Ecto neural progenitor cell (in vitro differentiated cells): ENCODE measurements at places on chromosomes 2 and 18.

- no peak for DNase-seq
Observed at GRCh38 chr18:371609-371982, 103.7 kb upstream of the THOC1 start.

DNA sequence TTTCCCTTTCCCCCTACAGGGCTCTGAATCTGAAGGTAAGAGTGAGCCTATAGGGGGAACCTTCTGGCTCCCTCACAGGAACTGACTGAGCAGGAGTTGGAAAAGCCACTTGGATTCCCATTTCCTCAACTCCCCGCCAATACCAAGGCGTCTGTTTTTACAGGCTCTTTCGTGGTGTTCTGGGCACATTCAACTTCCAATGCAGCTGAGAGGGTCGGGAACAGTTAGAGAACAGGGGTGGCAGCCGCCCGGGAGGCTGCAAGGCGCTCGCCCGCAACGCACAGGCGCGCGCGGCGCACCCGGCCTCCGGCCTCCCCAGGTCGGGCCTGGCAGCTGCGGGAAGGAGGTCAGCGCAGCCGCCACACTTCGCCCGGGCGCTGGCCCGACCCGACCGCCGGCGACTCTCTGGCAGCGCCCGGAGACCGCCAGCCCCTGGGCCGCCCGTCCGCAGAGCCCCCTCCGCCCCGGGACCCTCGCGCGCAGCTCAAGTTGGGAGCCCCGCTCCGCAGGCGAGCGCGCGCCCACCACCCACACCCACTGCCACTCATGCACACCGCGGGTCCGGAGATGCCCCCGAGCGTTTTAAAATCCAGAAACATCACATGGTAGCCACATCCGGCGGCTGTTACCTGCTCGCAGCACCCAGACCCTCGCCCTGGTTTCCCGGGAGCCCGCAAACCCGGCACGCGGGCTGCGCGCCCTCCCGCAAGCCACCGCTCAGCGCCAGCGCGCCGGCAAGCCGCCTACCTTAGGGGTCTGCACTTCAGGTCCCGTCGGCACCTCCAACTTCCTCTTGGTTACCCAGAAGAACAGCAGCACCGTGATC lies 816 bp downstream of the GALNT14 start:
- DNase-seq: no peak

DNA sequence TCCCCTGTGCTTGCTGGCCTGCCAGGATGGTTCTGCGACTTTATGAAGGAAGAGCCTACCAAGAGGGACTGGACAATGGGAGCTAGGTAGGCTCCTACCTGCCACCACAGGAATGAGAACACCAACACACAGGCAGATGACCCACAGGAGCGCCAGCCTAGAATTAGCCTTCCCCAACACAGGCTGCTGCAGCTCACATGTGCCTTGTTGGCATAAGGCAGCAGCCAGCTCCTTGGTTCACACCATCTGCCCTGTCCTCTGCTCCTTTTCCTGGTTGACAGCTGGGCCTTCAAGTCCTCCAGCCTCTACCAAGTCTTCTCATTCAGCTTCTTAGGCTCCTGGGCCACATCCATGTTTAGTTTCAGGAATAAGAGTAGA lies 705.4 kb upstream of the RAB6C start:
- no peak for DNase-seq

GRCh38 chr2:224319750-224320149 lies 82.2 kb downstream of the FAM124B start:
- DNase-seq: no peak

- DNase-seq: no peak
Observed at GRCh38 chr2:144379851-144380311, 140.0 kb downstream of the ZEB2 start.

GRCh38 chr18:28189400-28190239 lies 12.7 kb upstream of the CDH2 start:
- no peak for DNase-seq

DNA sequence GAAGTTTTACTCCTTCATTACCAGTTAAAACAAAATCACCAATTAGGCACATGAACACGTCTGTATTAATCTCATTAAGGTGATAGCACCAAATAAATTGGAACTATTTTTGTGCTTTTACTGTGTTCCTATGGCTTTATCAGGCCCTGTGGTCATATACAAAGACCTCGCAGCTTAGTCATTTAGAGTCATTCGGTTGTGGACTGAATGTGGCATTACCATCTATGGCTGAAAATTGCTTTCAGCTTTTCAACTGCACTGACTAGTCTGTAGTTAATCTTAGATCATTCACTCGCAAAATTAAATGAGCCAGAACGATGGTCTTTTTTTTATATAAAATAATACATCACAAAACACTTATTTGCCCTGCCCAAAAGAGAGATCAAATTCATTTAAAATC lies 601.7 kb downstream of the NR4A2 start:
- no peak for DNase-seq

DNA sequence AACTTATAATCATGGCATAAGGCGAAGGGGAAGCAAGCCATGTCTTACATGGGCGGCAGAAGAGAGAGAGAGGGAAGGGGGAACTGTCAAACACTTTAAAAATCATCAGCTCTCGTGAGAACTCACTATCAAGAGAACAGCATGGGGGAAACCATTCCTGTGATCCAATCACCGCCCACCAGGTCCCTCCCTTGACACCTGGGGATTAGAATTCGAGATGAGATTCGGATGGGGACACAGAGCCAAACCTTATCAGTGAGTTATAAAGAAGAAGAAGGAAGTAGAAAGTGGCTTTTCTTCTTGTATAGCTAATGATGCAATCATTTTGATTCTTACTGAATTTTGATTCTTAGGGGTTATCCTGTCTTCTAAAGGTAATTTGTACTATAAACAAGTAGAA lies 51.4 kb downstream of the SMCHD1 start:
- no peak for DNase-seq

GRCh38 chr18:23550898-23551297 lies 35.4 kb downstream of the NPC1 start:
- DNase-seq: no peak

GRCh38 chr2:57100436-57100835 lies 916.6 kb downstream of the CCDC85A start:
- DNase-seq: no peak

- no peak for DNase-seq
Observed at GRCh38 chr2:9230881-9231280, 24.3 kb downstream of the ASAP2 start.

DNA sequence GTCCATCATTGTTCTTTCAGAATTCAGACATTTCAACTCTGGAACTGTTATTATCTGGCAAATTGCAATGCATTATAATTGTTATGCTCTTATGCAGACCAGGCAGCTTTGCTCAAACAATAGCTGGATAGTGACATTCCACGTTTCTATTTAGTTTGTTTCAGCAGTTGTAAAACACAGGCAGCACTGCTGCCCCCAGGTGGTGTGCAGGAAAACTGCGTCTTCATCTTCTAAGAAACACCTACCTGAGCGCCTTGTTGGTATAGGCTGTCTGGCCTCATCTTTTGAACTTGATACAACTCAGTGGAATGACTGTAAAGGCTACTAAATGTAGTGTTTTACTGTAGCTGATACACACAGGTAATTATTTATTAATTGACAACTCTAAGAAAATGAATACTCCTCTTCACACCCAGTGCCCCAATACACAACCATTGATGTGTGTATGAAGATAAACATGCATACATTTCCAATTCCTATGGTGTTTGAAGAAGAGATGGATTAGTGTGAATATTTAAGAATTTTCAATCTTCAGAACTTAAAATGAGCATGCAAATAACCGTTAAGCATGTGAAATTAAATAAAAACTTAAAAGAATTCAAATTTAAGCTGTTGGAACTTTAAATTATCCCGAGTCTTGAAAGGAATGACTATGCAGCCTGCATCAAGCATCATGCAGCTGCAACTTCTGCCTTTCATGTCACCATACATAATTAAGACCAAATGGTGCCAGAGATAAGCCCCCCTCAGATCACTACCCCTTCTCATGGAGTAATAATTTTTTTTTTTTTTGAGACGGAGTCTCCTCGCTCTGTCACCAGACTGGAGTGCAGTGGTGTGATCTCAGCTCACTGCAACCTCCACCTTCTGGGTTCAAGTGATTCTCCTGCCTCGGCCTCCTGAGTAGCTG lies 85.6 kb downstream of the CD8B2 start:
- no peak for DNase-seq

- no peak for DNase-seq
Observed at GRCh38 chr2:170974304-170974993, 45.4 kb downstream of the GORASP2 start.

GRCh38 chr2:70090706-70091334 lies 3.5 kb downstream of the PCBP1 start:
- DNase-seq: no peak

DNA sequence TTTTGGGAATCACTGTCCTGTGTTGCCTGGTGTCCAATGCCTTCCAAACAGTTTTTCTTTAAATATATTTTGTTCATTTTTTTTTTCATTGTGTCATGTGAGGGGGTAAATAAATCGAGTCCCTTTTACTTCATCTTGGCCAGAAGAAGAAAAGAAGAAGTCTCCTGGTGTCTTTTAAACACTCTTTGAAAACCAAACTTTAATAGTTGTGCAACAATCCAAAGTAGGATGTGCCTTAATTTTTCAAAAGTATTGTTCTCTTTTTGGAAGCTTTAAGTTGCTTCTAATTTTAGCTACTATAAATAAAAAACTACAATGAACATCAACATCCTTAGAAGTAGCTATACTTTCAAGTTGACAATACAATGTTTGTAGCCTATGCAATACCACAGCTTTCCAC lies 154.9 kb downstream of the ATAD2B start:
- DNase-seq: no peak

- no peak for DNase-seq
Observed at GRCh38 chr2:196333397-196333796, 162.0 kb upstream of the STK17B start.

- DNase-seq: no peak
Observed at GRCh38 chr2:18501729-18502128, 58.7 kb downstream of the RDH14 start.

GRCh38 chr2:112614201-112614840 lies 29.9 kb downstream of the CHCHD5 start:
- peak; percentile 62 for DNase-seq

- DNase-seq: no peak
Observed at GRCh38 chr2:64738026-64738425, 84.3 kb upstream of the SERTAD2 start.
